WERI-Rb-1 (cell line): ENCODE measurements at places on chromosomes 6 and 20.
A peak's percentile ranks its signal among the peaks of the same experiment; 100 is the strongest.

- no peak for DNase-seq
Measured at GRCh38 chr6:131001945-131002660, 60.9 kb downstream of the EPB41L2 start.

DNA sequence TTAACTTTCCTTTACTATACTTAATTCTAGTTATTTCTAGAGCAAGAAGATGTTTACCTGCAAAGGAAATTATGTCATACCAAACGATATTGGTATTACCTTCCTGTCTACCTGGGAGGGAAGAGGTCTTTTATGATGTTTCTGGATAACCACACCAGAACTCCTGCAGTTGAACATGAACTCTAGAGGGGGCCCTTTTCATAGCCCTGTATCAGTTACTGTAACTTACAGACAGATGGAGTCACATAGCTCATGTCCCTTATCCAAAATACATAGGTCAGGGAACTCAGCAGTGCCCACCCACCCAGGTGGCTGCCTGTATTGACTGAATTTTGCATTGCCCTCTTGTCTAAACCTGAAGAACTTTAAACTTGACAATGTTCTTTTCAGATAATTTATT, 35.1 kb upstream of the MYL9 start:
- no peak for DNase-seq

GRCh38 chr6:1873781-1874180, 264.1 kb downstream of the FOXC1 start:
- no peak for DNase-seq

DNA sequence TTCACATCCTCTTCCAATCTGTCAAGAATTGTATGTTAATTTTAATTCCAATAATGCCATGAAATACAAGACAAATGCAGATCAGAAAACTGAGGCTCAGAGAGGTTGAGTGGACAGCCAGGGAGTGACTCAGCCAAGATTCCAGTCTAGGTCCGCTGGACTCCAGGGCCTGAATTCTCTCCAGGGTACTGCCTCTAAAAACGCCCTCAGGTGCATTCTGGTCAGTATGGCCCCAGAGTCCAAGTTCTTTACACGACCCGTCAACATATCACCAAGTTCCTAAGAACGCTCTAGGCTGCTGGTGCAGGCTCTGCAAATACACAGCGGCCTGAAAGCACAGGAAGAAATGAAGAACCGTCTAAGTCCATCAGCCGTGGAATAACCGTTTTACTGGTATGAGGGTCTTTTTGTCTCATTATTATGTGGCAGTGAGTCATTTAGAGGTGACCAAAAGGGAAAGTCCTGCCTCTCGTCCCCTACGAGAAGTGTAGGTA, 709 bp upstream of the ASXL1 start:
- peak; percentile 15 for DNase-seq

DNA sequence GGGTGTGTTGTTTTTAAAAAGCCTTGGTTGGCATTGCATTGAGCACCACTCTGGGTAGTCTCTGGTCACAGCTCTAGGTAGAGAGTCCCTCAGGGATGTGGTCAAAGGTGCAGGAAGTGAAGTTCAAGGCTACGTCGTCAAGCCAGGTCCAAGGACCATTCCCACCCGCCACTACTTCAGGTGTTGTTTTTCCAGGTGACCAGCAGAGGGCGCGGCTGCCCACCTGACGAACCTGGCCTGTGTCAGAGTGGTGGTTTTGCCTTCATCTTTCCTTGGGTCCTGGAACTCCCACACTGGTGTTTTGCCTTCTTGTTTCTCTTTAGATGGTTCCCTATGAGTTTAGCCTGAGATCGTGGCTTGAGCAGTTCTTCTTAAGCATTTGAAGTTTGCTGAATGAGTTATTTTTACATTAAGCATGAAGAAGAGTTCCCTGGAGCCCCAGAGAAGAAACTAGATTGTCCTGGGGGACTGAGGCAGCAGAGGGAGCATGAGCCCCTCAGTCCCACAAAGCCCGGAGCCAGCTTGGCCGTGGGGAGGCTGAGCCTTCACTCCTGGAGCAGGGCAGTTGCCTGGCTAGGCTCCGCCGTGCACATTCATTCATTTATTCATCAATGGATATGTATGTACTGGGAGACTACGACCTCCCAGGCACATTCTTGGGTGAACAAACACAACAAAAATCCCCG, 5.6 kb upstream of the PHACTR3 start:
- DNase-seq: peak; percentile 20

GRCh38 chr6:104218116-104218515, 641.6 kb downstream of the HACE1 start:
- DNase-seq: no peak

DNA sequence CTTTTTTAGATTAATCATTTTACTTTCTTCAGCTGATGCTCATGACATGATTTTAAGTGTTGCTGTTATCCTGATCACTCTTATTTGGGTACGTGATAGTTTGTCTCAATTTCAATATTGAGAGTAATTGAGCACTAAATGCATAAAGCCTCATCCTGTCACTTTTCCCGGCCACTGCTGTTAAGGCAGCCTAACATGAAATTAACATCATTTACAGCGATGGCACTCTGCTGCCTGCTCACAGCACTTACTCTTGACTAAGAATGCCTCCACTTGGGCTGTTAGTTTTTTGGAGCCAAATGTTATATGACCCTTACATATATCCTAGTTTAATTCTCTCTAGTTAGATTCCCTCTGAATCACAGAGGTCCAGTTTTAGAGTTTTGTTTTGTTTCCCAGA, 107.3 kb downstream of the SLX4IP start:
- DNase-seq: no peak

DNA sequence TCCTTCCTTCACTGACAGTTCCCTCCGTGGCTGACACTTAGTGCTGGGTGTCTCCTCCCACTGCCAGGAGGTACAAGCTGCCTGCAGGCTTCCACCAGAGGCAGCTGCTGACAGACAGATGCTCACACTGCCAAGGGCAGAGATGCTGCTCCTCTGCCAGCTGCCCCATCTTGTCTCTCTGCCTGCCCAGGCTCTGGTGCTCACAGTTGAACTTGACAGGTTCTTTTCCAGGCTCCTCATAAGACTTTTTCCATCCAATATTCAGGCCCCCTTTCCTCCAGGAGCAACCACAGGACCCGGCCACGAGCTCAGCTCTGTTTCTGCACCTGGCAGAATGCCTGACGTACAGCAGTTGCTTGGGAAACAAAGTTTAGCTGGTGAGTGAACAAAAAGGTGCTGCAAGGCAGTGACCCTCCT, 79.8 kb downstream of the PSMB1 start:
- no peak for DNase-seq

- DNase-seq: no peak
Measured at GRCh38 chr6:148274809-148275208, 67.8 kb upstream of the SASH1 start.

- DNase-seq: no peak
Measured at GRCh38 chr6:143443096-143443495, 7.4 kb downstream of the ADAT2 start.

GRCh38 chr6:40585223-40585622, 1.9 kb downstream of the LRFN2 start:
- no peak for DNase-seq

DNA sequence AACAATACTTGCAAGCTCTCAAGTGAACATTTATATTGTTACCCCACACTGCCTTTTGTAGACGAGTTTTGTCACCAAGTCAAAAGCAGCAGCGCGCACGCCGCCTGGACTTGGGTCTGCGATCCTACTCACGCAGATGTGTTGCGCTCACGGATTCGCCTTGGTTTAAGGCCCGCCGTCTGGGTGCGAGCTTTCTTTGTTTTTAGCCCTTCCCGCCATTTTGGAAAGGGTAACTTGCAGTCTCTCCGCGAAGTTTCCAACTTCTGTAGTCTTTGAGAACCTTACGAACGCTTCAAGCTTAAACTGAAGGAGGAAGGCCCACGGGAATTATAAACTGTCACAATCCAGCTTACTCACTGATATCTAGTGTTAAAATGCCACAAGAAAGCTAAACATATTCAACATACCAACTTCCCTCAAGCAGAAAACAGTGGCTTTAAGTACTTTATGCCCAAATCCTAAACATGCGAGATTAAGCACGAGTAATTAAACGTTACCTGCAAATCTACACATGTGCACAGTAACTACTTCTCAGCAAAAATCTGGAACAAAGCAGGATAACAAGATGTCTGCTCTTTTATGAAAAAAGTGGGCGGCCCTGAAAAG, 80.4 kb upstream of the BTN3A2 start:
- DNase-seq: peak; percentile 72

DNA sequence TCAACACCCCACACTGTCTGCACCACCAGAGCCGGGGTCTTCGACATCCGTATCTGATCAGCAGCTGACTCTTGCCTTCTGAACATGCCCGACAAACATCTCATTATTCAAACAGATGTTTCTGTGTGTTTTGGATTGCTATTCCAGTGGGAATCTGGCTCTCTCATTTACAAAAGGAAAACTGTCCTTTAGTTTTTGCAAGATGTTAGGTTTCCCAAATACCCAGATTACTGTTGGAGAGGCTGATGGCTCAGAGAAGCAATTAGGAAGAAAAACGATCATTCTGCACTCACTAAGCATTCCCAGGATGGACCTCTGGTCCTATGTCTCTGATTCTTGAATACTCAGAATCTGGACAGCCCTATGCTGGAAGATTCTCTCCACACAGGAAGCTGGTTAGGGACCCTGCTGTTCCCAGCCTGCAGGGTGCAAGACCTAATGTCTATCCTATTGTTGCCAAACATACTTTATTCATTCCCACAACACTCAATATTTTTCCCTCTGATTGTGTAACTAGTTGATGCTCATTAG, 532.9 kb downstream of the CDH26 start:
- DNase-seq: no peak

GRCh38 chr6:8993111-8993510, 557.8 kb upstream of the SLC35B3 start:
- DNase-seq: no peak
